ENCODE measurements at places on chromosomes 11 and 22. TPM values are rescaled to one million over a fixed set of nuclear protein-coding genes. Genes with fewer than 3 reads are reported as not detected.
A peak's percentile ranks its signal among the peaks of the same experiment; 100 is the strongest.

GRCh38 chr11:126914941-126915340 is 85.6 kb downstream of the KIRREL3 start:
- no peak for DNase-seq

DNA sequence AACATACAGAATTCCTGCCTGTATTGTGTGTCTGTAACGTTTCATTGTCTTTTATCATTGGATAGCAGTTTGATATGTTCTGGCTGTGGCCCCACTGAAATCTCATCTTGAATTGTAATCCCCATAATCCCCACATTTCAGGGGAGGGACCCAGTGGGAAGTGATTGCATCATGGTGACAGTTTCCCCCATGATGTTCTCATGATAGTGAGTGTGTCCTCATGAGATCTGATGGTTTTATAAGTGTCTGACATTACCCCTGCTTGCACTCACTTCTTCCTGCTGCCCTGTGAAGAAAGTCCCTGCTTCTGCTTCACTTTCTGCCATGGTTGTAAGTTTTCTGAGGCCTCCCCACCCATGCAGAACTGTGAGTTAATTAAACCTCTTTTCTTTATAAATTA is 19.6 kb upstream of the MTMR2 start:
- DNase-seq, result no peak

- peak; percentile 74 for DNase-seq
Observed at GRCh38 chr11:95512682-95513081, 276.9 kb downstream of the FAM76B start.

GRCh38 chr22:35343664-35344550 is 37.0 kb upstream of the HMOX1 start:
- DNase-seq, result no peak

GRCh38 chr11:119671051-119671450 is 57.9 kb downstream of the NECTIN1 start:
- peak; percentile 61 for DNase-seq

- no peak for DNase-seq
Observed at GRCh38 chr11:128551058-128551457, 36.3 kb downstream of the ETS1 start.

- DNase-seq, result peak; percentile 83
Observed at GRCh38 chr11:132126973-132127899, 756.8 kb downstream of the NTM start.

- DNase-seq, result peak; percentile 81
Observed at GRCh38 chr11:105034813-105035620, at the start of gene CASP1. Gene CASP1 (minus strand): TSS chr11:105035144. CDS start chr11:105035113, 31 bp downstream.

DNA sequence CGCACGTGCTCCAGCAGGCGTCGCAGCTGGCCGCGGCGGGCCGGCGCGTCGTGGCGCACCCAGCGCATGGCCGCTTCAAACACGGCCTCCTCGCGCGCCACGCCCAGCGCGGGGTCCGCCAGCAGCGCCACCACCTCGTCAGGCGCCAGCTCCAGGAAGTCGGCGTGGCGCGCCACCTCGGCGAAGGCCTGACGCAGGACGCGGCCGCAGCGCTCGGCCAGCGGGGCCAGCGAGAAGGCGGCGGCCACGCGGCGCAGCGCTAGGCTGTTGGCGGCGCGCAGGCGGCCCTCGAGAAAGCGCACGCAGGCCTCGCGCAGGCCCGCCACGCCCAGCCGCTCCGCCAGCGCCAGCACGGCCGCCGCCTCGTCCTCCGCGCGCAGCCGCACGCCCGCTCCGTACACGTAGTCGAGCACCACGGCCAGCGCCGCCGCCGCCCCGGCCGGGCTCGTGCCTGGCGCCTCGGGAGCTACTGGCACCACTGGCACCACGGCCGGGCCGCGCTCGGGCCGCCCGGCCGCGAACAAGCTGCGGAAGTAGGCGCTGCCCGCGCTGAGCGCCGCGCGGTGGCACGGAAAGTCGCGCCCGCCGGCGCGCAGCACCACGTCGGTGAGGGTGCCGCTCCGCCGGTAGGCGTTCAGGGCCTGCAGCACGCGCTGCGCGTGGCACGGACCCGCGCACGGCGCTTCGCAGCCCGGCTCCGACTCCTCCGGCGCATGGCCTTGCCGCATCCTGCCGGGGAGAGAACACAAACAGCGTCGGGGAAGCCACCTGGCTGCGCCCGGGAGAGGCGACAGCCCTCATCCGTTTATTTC is 2.9 kb downstream of the KLHL35 start:
- DNase-seq, result no peak

- no peak for DNase-seq
Observed at GRCh38 chr11:43403357-43404231, 44.9 kb downstream of the TTC17 start.

- DNase-seq, result no peak
Observed at GRCh38 chr11:129317571-129317970, 58.1 kb upstream of the BARX2 start.

NADSYN1 gene
- total RNA-seq, result 18.0 TPM

TSPAN18 gene
- total RNA-seq, result 79.3 TPM

SNX32 gene
- 0.37 TPM for total RNA-seq

C11orf97 gene
- not detected for total RNA-seq

PATE3 gene
- total RNA-seq, result not detected

AGBL2 gene
- total RNA-seq, result not detected

Measured in right atrium auricular region (tissue), 2 donors.